ENCODE measurements at places on chromosomes 13 and 19.

DNA sequence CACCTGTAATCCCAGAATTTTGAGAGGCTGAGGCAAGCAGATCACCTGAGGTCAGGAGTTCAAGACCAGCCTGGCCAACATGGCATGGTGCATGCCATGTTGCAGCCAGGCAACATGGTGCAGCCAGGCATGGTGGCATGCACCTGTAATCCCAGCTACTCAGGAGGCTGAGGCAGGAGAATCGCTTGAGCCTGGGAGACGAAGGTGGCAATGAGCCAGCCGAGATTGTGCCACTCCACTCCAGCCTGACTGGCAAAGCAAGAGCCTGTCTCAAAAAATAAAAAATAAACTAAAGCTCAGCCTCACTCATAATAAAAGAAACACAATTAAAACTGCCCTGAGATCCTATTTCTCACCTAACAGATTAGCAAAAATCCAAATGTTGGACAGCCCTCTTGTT, 49.7 kb upstream of the MAP3K10 start:
- no peak for DNase-seq

- no peak for DNase-seq
Measured at GRCh38 chr19:13034636-13035035, 39.4 kb downstream of the NFIX start.

DNA sequence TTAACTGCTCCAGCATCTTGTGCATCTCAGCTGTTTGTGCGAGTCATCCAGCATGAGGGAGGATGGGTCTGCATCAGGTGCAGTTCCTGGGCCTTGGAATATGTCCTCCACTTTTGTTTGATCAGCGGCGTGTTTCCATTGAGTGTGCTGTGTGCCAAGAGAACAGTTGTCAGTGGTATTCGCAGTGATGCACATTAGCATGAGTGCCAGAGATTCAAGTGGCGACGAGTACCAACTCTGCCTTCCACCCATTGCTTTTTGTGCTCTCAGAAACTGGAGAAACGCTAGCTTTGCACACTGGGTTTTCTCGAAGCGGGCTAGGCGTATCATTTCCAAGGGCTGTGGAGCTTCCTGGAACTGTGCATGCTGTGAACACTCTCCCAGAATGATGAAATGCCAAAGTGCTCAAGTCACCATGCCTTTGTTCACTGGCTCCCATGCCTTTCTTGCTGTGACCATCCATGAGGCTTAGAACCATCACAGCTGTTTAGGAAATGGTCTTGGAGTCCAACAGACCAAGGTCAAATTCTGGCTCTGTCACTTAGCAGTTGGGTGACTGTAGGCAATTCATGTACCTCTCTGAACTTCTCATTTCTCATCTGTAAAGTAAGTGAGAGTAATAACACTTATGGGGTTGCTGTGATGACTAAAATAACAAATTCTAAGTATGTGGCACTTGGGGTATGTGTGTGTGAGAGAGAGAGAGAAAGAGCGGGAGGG, 18.4 kb downstream of the LRCH1 start:
- DNase-seq: peak; percentile 68

GRCh38 chr13:46575818-46576221, 22.9 kb downstream of the LRCH1 start:
- DNase-seq: peak; percentile 67

- DNase-seq: no peak
Measured at GRCh38 chr19:3451451-3451866, 28.9 kb downstream of the SMIM24 start.

- DNase-seq: peak; percentile 72
Measured at GRCh38 chr13:67961331-67961730, 731.2 kb upstream of the PCDH9 start.

DNA sequence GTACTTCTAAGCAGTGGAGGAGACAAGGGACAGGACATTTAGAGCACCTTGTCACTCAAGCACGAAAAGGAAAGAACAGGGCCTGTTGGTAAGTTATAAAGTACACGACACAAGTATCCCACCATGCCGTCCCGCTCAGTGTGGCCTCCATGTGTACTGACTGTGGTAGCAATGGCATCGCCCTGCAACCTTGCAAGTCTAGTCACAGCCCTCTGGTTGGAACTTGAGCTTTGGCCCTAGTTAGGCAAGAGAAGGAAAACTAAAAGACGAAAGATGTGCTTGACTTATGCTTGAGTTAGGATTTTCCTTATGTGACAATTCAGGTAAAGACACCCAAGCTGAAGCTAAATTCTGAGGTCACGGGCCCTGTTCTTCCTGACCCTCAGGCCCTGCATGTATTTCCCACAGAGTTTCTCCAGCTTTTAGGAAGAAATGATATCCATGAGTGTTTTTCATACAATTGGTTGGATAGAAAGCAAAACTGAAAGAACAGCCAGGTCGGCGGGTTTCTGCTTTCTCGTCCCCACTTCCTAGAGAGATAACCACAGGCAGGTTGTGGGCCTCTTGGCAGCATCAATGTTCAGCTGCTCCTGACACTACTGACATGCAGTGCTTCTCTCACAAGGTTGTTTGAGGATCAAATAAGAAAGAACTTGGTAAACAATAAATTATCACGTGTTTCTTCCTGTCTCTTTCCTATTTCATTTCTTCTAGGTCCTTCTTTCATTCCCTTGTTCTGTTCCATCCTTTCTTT, 216.2 kb downstream of the IRS2 start:
- DNase-seq: no peak

DNA sequence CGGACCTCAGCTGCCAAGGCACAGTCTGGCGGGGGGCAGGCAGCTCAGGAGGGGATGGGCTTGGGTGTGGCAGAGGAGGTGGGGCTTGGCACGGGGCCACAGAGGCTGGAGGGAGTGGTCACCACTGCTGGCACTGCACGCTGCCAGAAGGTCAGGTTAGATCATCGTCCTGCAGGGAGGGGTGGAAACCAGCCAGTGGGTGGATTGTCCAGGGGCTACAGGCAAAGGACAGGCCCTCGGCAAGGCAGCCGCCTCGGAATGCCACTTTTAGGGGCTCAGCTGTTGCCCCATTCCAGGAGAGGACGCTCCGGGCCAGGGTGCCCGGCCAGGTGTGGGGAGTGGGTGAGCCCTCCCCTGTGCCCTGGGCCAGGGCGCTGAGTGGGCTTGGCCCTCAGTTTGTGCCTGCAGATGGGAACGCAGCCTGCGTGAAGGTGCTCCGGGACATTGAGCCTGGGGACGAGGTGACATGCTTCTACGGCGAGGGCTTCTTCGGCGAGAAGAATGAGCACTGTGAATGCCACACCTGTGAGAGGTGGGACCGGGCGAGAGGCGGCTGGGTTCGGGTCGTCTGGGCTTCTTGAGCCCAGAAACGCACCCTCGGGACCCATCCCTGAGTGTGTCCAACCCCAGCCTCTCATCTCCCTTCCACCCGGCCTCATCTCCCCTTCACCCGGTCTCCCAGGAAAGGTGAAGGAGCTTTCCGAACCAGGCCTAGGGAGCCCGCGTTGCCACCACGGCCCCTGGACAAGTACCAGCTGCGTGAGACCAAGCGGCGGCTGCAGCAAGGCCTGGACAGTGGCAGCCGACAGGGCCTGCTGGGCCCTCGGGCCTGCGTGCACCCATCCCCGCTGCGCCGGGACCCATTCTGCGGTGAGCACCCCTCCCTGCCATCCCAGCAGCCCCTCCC, 6.4 kb downstream of the KMT5C start:
- no peak for DNase-seq

GRCh38 chr13:75478659-75479058, 3.3 kb downstream of the TBC1D4 start:
- no peak for DNase-seq

GRCh38 chr13:25733696-25734435, 317.9 kb downstream of the SHISA2 start:
- no peak for DNase-seq

GRCh38 chr13:99704390-99704789, 203.1 kb downstream of the TM9SF2 start:
- no peak for DNase-seq

DNA sequence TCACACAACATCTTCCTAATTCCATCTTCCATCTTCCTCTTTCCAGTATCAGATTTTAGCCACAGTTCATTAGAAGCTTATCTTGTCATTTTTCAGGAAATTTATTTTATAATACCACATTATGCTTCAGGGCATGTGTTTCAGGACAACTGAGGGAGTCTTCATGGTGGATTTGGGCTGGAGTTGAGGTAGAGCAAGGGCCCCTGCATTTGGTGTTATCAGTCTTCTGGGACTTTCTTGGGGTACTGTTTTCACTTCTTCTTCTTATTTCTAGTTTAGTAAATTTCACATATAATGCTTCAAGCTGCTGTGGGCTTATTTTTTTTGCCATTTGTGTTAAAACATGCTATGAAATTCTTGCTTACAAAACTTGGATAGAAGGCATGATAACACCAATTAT, 188.7 kb downstream of the LHFPL6 start:
- no peak for DNase-seq

GRCh38 chr19:49210901-49211451, 53.4 kb downstream of the TRPM4 start:
- peak; percentile 76 for DNase-seq

DNA sequence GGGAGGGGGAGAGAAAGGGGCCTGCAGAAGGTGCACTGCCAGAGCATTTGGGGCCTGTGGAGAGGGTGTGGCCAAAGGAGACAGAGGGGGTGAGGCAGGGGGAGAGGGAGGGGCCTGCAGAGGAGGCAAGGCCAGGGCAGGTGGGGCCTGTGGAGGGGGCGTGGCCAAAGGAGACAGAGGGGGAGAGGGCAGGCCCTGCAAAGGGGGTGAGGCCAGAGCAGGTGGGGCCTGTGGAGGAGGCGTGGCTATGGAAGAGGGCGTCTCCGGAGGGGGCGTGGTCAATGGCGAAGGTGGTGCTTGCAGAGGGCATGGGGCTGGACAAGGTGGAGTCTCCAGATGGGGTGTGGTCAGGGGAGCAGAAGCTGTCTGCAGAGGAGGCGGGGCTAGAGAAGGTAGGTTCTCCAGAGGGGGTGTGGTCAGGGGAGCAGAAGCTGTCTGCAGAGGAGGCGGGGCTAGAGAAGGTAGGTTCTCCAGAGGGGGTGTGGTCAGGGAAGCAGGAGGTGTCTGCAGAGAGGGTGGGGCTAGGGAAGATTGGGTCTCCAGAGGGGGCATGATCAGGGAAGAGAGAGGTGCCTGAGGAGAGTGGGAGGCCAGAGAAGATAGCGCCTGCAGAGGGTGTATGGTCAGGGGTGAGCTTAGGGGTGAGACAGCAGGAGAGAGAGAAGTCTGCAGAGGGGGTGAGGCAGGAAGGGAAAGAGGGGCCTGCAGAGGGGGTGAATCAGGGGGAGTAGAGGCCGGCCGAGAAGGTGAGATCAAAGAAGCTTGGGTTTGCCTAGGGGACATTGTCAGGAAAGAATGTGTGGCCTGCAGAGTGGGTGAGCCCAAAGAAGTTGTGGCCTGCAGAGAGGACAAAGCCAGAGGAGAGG, 3.4 kb downstream of the PRR36 start:
- DNase-seq: peak; percentile 24

DNA sequence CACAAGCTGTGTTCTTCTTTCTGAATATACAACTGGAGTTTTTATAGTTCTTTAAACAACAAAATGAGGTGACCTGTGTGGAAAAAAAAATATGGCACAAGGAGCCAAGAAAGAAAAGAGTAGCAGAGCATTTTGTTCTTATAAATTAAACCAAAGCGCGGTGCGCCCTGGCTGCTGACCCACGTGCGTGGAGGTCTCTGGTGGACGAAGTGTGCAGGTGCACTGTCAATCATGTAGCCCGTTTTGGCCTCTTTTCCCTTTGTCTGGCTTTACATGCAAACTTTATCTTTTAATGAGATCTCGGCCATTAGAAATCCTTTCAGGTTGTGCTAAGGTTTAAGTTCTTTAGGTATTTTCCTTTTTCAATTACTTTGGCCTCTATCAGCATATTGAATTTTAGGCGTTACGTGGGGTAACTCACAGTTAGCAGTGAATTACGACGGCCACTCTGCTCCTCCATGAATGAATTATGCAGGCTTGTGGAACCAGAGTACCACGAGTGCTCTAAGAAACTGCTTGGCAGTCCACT, 443.9 kb upstream of the SLC10A2 start:
- no peak for DNase-seq

DNA sequence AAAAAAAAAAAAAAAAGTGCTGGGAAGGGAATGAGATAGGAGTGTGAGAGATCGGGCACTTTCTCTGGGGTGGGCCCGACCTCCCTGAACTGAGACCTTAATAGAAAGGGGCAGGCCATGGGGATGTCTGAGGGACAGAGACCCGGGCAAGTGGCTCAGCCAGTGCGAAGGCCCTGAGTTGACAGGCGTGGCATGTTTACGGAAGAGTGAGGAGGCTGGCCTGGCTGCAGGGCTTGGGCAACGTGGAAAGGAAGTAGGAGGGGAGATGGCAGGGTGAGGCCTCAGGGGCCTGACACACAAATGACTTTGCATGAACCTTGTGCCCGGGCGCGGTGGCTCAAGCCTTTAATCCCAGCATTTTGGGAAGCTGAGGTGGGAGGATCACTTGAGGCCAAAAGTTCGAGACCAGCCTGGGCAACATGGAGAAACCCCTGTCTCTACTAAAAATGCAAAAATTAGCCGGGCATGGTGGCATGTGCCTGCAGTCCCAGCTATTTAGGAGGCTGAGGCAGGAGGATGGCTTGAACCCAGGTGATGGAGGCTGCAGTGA, 13.9 kb downstream of the FCHO1 start:
- DNase-seq: peak; percentile 29

- peak; percentile 51 for DNase-seq
Measured at GRCh38 chr13:73248711-73249580, 190.1 kb downstream of the KLF5 start.

DNA sequence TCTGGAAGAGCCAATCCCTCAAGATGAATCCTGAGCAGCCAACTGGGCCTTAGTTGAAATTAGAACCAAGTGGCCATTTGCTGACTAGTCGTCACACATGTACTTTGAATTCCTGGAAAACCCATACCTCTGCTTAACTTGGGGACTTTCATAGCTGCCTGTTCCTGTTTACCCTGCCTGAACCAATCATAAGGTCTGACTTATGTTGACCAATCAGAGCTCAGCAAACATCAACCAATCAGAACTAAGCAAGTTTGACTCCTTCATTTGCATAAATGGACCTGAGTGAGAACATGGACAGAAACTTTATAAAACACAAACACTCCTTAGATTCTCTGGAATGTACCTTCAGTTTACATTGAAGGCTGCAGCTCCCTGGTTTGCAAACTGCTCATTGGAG, 50.8 kb downstream of the LATS2 start:
- DNase-seq: no peak

DNA sequence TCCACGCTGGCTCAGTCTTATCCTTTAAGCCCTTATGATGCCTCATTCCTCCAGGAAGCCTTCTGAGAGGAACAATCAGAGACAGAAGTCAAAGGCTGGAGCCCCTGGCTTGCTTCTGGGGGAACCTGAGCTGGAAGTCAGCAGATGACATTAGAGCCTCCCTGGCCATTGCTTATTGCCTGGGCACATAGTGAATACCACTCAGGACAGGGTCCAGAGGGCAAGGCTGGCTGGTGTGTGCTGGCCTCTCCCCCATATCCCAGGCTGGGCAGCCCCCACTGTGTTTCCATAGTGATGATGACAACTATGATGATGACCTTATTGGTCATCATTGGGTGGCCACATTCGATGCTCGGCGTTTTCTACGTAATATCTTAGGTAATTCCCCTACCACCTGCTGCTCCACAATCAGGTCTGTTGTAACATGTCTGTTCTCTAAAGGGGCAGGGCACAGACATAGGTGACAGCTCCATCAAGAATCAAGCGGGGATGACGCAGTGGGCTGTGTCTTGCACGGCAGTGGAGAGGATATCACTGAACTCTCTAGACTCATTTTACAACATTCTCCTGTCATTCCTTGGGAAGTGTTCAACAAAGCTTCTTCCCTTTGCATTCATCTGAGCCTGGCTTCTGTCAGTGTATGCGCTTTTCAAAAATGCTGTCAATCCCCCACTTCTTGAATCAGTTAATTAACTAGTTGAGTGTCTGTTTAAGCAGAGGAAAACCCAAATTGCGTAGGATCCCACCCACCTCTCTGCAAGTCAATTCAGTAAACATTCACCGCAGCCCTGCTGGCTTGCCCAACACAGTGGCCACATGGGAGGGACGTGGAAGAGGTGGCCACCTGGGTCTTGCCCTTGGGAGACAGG, 89.4 kb upstream of the TSHZ3 start:
- no peak for DNase-seq
